Tibial nerve (tissue), 4 donors: ENCODE measurements at places on chromosomes 1 and 21.

- DNase-seq, result no peak
Observed at GRCh38 chr1:66112744-66113400, 320.2 kb downstream of the PDE4B start.

GRCh38 chr1:14108356-14109275 is 408.6 kb downstream of the PRDM2 start:
- no peak for DNase-seq

DNA sequence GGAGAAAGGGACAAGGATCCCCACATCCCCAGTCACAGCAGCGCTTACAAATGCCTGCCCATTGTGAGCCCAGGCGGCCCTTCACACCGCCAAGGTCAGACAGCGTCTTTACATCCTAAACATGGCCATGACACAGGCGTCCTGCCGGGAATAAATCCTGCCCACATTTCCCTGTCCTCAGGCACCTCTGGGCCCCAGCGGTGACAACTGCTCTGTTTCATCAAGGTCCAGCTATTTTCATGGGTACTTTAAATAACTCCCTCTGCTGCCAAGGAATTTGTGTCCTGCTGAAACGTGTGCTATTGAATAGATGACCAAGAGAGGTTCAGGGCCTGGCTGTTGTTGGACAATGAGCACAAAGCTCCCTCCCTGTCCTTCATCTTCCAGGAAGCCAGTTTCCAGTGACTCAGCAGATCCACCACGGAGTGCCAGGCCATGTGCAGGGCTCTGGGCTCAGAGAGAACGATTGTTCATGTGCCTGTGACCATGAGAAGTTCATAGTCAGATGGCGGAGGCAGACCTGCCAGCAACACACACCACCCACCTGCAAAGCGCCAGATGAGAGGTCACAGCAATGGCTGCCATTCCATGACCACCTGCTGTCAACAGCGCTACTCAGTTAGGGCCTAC is 195.8 kb downstream of the MATN1 start:
- no peak for DNase-seq

DNA sequence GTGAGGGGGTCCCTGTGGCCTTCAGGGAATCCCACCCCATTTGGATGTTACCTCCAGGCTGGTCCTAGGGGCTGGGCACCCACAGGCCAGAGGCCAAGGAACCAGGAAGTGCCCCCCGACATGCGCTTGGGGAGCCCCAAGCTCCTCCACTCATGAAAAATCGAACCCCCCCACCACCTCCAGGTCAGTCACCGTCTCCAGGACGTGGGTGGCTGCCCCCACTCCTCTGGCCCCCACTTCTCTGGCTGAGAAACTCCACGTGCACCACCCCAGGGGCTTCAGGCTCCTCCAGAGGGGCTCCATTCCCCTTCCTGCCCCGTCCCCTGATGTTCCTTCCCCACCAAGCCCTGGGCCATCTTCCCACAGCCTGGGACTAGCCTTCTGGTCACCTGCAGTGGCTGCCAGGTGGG is 30.5 kb upstream of the POFUT2 start:
- no peak for DNase-seq

- DNase-seq, result no peak
Observed at GRCh38 chr1:110188035-110188618, 22.0 kb upstream of the KCNC4 start.

DNA sequence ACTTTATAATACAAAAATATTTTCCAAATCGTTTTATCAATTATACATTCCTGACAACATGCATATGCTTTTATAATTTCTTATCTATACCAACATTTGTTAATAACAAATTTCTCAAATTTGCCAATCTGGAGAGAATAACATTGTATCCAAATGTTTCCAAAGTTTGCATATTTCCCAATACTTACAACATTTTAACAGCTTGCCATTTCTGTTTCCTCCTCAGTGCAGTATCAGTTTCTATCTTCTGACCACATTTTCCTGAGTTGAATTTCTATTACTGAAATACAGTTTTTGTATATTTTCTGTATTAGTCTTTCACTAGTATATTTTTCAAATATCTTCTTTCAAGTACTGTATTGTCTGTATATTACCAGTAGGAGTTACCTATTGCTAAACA is 1594.3 kb downstream of the PLA2G4A start:
- no peak for DNase-seq

DNA sequence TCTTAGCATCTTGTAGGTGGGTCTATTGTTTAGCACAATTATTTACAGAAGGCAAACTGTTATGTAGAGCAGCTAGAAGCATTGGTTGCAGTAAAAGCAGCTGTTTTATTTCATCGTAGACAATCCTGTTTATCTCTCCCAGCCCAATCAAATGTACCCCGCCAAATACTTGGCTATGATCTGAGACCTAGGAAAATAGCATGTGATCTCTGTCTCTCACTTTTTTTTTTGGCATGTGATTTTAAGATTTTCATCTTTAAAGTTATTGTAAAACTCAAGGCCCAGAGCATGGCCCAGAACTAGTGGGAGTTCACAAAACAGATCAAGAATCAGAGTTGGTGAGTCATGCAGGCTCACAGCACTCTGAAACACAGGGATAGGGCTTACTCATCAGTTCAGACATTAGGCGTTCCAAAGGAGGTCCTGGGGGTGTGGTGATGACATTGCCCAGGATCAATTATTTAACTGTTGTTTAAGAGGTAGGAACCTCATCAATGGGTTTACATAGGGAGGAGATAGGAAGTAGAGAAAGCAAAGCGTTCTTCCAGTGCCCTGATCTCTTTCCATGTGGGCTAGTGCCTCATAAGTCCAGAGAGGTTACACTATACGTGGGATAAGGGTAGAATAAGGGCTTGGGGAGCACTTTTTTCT is 40.2 kb downstream of the TBX19 start:
- no peak for DNase-seq

DNA sequence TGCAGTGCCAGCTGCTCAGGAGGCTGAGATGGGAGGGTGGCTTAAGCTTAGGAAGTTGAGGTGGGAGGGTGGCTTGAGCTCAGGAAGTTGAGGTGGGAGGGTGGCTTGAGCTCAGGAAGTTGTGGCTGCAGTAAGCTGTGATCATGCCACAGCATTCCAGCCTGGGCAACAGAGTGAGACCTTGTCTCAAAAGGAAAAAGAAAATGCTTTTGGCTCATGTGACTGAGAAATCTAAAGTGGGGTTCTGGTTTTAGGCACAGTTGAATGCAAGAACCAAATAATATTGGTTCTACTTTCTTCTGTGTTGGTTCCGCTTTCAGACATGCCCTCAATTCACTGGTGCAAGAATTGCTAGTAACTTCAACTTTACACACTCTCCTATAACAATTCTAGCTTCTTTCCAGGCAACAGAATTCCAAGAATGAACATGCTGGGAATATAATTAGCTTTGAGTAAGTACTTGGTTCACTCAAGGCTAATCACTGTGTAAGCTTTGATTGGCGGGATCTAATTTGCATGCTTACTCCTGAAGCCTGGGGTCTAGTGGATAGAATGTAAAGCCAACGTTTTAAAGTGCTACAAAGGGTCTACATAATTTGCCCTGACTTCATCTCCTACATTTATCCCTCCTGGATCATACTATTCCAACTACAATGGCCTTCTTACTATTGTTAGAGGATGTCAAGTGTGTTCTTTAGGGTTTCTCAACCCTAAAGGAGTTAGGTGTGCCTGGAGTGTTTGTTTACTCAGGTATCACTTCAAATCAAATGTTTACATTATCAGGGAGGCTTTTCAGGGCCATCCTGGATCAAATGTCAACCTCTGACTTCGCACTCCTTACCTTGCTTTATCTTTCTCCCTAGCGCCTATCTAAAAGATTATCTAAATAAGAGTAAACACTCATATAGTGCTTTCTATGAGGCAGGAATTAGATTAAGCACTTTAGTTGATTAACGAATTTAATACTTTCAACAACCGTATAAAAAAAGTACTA is 115.1 kb downstream of the SLC16A1 start:
- DNase-seq, result no peak

DNA sequence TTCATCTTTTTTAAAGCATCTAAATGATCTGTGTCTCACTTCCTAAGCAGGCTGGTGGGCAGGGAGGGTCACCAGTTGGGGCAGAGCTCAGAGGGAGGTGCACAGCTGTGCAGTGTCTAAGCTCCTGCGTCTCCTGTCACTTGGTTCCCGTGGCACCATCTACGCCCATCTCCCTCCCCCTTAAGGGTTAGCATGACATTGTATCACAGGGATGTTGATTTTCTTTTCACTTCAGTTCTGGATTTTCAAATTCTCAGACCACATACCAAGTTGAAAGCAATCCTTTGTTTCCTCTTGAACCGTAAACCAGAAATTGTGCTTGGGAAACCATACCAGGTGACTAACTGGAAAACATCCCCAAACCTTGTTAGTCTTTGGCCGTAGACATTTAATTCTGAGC is 187.0 kb downstream of the KIF26B start:
- no peak for DNase-seq

- no peak for DNase-seq
Observed at GRCh38 chr21:16037421-16037955, 307.7 kb downstream of the USP25 start.

DNA sequence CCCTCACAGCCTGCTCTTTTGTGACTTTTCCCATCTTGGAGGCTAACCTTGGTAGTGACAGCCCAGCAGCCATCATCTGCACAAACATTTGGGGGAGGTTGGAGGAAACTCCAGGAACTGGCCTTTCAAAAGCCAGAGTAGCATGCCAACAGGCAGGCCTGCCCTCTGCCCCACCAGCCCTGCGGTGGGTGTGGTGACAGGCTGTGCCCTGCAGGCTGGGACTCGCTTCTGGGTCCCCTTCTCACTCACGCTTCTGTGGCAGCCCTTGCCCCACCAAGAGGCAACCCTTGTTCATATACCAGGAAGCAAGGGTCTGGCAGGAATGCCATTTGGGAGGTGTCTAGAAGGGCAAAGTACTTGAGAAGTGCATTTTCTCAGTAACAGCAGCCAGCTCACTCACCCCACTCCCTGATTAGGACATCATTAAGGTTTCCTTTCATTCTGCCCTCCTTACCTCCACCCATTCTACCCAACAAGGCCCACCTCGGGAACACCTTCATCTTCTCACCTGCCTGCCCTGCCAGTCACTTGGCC is 20.8 kb upstream of the FAM3B start:
- no peak for DNase-seq

GRCh38 chr1:22132517-22133235 is 10.2 kb downstream of the WNT4 start:
- DNase-seq, result no peak

DNA sequence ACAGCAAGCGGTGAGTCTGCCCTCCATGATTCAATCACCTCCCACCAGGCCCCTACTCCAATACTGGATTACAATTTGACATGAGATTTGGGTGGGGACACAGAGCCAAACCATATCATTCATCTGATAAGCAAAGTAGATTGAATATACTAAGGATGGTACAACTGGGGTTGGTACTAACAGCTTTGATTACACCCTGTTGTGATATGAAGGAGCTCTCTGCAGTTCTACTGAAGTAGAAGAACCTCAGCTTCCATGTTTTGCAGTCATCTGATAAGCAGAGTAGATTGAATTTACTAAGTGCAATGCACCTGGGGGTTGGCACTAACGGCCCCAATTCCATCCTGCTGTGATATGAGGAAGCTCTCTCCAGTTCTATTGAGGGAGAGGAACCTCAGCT is 31.1 kb downstream of the RWDD3 start:
- no peak for DNase-seq

DNA sequence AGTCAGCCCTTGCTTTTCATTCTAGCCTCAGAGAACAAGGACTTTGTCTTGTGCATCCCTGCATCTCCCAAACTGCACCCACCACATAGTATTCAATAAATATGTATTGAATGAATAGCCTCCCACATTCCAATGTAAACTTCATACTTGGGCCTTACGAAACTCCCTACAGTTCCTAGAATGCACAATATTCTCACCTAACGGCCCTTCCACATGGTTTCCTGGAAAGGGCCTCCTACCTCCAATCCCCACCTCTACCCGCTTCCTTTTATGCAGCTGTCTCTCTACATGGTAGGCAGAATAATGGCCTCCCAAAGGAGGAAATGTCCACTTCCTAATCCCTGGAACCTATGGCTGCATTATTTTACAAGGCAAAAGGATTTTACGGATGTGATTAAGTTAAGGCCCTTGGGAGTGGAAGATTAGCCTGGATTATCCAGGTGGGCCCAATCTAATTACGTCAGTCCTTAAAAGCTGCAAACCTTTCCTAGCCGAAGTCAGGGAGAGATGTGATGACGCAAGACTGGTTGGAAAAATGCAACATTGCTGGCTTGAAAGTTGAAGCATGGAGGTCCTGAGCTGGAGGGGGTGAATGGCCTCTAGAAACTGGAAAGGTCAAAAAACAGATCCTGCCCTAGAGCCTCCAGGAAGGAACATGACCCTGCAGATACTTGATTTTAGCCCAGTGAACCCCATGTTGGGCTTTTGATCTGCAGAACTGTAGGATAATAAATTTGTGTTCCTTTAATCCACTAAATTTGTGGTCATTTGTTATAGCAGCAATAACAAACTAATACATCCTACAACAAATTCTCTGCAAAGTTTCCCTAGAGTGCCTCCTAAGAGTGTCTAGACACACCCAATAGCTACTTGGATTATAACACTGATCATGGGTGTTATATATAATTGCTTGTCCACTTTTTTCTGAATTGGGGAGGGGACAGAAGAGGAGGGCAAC is 5.2 kb upstream of the PIK3C2B start:
- DNase-seq, result no peak

DNA sequence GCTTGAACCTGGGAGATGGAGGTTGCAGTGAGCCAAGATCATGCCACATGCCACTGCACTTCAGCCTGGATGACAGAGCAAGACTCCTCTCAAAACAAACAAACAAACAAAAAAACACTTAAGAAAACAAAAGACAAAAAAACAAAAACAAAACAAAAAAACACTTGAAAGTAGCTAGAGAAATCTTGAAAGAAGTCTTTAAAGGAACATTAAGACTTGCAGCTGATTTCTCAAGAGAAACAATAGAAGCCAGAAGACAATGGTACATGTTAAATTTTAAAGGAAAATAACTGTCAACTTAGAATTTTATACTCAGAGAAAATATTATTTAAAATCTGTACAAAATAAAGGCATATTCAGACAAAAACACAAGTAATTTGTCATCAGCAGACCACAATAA is 71.3 kb downstream of the HLX start:
- DNase-seq, result no peak

DNA sequence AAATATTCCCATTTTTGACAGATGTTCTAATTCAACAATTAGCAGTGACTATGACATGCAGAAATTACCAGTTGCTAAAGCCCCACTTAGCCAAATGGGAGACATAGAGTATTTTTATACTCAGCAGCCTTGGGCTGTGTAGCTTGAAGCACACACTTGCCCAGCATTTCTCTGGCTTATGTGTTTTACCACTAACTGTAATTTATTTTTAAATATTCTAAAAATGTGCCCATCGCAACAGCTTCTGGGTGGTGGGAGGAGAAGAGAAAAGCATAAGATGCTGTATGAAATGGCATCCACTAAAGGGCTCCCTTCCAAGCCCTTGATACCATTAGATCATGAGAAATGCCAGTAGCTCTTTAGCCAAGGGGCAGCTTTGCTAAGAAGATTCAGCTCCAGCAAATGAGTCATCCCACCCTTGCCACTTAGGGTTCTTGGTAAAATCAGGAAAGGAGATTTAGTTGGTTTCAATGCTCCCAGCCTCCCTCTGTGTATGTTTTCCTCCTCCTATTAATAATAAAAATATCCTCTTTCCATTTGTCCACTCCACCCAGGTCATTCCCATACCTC is 462.7 kb upstream of the DEPDC1 start:
- DNase-seq, result no peak

GRCh38 chr1:117788014-117788413 is 141.4 kb downstream of the GDAP2 start:
- no peak for DNase-seq
